CD4-positive, alpha-beta T cell treated with Interleukin-17A for 1 hour (primary cell): ENCODE measurements at places on chromosomes 12 and 14.

DNA sequence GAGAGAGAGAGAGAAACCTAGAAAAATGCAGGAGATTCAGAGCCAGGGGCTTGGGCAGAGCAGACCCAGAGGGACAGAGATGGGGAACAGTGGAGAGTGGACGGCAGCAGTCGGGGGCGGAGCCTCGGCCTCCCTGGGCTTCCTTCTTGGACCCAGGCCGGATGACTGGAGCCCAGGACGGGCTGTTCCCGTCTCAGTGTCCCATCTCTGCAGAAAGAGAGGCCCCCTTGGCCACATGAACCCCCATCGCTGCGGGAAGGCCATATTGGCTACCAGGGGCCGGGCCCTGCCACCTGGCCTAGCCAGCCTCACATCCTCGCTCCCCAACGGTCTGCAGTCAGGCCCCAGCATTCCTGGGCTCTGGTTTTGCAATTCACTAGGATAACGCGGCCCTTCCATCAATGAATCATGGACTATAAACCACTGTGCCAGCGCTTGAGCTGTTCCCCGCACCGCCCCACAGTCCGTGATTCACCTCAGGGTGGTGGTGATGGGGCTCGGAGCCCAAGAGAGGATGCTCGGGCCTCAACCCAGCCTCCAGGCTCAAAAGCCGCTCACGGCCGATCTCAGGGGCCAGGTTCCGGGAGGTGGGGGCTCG is 116.5 kb downstream of the RFLNA start:
- DNase-seq = no peak

DNA sequence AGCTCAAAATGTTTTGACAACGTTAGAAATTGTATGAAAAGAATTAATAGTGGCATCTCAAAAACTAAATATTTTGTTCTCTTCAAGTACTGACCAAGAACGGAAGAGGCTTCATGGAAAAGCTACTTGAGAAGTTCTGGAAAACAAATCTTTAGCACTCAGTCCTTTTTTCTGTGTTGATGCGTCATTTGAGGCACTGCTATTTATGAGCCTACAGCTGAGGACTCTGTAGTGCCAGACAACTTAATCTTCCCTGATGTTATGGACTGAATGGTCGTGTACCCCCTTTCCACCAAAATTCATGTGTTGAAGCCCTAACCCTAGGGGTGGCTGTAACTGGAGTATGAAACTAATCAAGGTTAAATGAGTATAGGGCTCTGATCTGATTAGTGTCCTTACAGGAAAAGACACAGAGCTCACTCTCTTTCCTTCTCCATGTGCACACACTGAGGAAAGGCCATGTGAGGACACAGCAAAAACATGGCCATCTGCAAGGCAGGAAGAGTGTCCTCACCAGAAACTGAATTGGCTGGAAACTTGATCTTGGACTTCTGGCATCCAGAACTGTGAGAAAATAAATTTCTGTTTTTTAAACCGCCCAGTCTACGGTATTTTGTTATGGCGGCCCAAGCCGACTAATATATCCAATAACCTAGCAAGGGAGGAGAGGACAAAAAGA is 337.0 kb upstream of the CLEC14A start:
- DNase-seq = no peak

DNA sequence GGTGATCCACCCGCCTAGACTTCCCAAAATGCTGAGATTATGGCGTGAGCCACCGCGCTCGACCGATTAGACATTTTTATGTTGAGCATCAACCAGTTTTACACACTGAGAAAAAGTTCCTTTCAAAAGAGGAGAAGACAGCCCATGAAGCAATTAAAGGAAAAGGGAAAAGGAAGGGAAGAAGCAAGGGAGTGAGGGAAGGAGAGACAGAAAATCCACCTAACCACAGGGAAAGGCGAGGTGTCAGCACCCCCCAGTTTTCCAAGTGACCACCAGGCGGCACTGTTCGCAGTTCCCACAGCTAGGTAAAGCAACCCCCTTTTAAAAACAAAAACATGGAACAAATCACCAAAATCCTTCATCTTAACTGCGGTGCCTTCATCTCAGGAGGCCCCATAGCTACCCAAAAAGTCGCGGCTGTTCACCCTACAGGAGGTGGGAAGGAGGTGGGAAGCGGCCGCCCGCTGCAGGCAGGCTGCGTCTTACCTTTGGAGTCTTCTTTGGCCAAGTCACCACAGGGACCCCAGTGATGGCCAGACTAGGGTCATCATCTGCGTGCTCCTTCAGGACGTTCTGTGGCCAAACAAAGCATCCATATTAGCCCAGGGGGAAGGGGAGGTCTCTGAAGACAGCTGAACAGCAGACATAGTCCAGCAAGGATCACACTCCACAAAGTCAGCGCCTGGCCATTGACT is 86.6 kb downstream of the KDM2B start:
- peak; percentile 64 for DNase-seq

DNA sequence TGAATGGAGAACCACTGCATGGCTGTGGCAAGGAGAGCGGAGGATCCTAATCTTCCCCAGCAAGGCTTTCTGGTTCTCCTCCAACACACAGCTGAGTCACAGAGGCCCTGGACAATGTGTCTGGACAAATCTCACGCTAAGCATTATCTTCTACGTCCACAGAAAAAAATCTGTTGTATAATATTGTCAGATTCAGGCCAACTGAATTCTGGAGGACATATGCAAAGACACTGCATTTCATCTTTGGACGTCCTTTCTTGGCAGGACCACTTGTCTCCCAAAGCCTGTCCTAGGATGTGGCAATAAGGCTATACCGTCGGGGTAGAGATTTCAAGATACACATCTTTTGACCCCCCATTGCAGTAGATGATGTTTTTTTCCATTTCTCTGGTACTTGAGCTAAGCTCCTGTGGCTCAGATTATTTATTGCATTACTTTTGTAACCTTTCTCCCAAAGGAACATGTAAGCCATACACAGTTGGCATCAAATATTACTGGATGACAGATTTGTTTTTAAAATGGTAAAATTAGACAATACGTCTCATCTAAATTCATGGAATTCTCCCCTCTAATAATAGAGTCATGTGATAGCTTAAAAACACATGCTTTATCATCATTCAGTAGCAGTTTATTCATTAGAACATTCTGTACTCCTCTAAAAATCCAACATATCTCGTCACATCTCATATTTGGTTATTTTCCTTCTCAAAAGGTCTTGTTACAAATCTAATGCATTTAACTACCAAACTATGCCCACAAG is 19.4 kb downstream of the LMO3 start:
- DNase-seq = no peak

GRCh38 chr12:145369-145960 is 68.5 kb downstream of the SLC6A12 start:
- no peak for DNase-seq

GRCh38 chr12:116245189-116245588 is 32.3 kb downstream of the MED13L start:
- no peak for DNase-seq

- DNase-seq = no peak
Observed at GRCh38 chr12:69837191-69837590, 12.2 kb downstream of the MYRFL start.

DNA sequence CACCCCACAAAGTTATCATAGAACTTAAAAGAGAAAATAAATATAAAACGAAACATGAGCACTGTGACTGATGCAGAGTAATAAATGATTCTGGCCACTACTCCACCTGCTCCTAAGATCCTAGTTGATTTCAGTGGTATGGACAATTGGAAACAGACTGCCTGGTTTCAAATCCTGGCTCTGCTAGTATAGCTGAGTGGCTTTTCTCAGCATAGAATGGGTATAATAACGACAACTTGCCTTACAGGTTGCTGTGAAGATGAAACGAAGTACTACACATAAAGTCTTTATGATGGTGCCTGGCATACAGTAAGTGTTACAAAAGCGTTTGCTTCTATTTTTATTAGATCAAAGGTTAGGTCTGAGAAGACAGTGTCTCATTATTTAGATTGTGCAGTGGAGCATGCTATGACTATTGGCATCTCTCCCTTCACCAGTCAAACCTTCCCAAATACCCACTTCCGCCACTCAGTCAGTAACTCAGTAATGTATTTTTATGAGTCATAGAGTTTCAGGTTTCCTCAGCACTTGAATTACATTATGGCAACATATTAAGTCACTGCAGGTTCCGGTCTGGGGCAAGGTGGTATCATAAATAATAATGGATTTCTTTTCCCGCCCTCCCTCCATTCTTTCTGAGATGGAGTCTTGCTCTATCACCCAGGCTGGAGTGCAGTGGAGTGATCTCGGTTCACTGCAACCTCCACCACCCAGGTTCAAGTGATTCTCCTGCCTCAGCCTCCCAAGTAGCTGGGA is 29.7 kb upstream of the NR2C1 start:
- peak; percentile 12 for DNase-seq

- no peak for DNase-seq
Observed at GRCh38 chr12:88092771-88093170, 49.1 kb downstream of the CEP290 start.

GRCh38 chr14:69101331-69101826 is 51.5 kb downstream of the DCAF5 start:
- DNase-seq = peak; percentile 21

GRCh38 chr12:58419196-58419760 is 477.9 kb downstream of the ATP23 start:
- DNase-seq = no peak

- no peak for DNase-seq
Observed at GRCh38 chr12:110344657-110345056, 58.9 kb downstream of the ANAPC7 start.

GRCh38 chr14:85596562-85596961 is 66.6 kb downstream of the FLRT2 start:
- no peak for DNase-seq

DNA sequence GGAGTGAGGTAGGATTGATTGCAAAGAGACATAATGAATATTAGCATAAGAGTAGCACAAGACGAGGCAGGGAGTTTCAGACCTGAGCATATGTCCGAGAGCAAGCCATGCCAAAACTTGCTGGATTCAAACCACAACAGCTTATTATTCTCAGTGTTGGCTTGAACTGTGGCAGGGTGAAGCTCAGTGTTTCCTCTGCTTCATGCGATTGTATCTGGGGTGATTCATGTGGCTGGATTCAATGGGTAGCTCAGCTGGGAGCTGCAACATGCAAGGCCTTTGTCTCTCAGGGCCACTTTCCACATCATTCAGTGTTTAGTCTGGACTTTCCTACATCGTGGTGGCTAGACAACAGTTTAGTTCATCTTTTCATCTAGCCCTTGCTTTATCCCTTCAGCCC is 22.1 kb upstream of the E2F7 start:
- no peak for DNase-seq
